ENCODE measurements at places on chromosomes 3 and 15.

DNA sequence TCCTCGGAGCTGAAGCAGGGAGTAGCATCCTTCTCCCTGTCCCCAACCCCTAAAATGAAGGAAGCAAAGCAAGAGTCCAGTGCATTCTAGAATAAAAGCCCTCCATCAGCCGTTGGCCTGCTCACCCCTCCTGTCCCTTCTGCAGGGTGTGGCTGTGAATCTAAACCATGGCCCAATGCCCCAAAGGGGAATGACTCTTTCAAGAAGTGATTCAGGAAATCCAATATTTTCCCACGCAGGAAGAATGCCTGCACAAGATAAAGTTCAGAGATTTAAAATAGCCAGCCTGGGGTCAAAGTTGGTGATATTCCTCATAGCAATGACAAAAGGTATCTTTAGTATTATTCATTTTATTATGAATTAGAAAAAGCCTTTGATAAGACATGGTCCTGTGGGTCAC lies 38.5 kb downstream of the SLCO2A1 start:
- no peak for DNase-seq

GRCh38 chr3:43758592-43759225 lies 68.0 kb downstream of the ABHD5 start:
- DNase-seq: no peak

GRCh38 chr15:71517751-71518150 lies 292.6 kb upstream of the NR2E3 start:
- DNase-seq: no peak

- DNase-seq: no peak
Observed at GRCh38 chr3:125043599-125044151, 12.1 kb downstream of the HEG1 start.

- no peak for DNase-seq
Observed at GRCh38 chr3:184275961-184276910, at the start of gene ECE2. TSS of gene ECE2 (plus strand) at chr3:184276022. CDS start at chr3:184276154, 132 bp downstream.

GRCh38 chr3:60703008-60703407 lies 548.2 kb downstream of the FHIT start:
- DNase-seq: no peak
